ENCODE measurements at places on chromosomes 3 and 15.

DNA sequence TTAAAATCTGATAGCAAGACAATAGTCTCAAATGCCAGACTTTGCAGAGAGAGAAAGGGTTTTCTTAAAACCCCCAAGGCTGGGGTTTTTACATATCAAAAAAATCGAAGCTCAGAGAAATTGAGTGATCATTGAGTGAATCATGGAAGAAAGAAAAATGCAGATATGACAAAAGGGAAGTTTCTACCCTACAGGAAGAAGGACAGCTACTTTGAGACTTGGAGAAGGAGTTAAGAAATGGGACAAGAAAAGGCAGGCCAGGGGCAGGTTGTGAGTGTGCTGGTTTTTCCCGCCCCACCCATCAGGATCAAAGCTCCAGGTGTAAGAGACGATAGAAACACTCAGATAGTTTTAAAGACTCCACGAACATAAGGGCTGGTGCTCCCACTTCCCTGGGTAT lies 18.6 kb downstream of the TMEM158 start:
- DNase-seq: no peak

DNA sequence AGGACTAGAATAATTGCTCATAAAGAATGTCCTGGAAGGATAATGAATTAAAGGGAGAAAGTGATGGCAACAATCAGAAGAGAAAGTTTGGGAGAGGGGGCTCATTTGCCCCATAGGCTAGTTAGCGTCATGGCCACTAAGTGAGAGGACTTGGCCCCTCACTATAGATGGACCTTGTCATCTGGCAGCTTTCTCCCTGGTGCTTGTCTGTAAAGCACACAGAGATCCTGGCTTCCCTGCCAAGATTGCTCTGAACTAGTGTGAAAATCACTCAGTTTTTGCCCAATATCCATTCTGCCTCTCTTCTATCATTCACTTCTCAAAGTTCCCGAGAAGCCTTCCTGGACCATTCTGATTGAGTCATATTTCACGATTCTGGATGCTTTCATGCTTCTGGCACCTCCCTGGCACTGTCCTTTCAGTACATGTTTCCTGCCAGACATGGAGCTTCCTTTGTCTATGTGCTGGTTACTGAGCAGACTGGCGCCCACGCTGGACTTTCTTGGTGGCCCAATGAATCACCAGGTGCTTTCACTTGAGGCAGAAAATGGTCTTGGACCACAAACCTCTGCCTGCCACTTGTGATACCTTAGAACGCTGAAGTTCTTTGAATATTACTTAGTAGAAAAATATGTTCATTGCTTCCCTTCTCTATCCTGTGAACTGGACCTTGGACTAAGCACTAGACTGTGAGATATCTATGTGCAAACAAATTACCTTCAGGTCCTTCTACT lies 709.6 kb upstream of the CFAP20DC start:
- no peak for DNase-seq

GRCh38 chr3:13475871-13476590 lies 4.1 kb upstream of the HDAC11 start:
- no peak for DNase-seq

GRCh38 chr3:55159016-55159415 lies 231.2 kb upstream of the LRTM1 start:
- DNase-seq: no peak

- DNase-seq: no peak
Observed at GRCh38 chr3:128503751-128504532, 10.9 kb upstream of the GATA2 start.

GRCh38 chr3:119356646-119357045 lies 62.5 kb downstream of the ARHGAP31 start:
- DNase-seq: no peak

All from activated T-cell treated with anti-CD3 and anti-CD28 coated beads for 24 hours (primary cell).